ENCODE measurements at places on chromosomes 12 and 14.

- no peak overlapping the region for H3K27ac ChIP-seq
- no peaks in the 10 kb centered on the region for H3K36me3 ChIP-seq
- H3K4me3 ChIP-seq, result no peak overlapping the region
- H3K27me3 ChIP-seq, result no peaks in the 10 kb centered on the region
- H3K4me1 ChIP-seq, result no peaks in the 10 kb centered on the region
Observed at GRCh38 chr14:83520837-83521236, 1987.2 kb upstream of the SEL1L start.

DNA sequence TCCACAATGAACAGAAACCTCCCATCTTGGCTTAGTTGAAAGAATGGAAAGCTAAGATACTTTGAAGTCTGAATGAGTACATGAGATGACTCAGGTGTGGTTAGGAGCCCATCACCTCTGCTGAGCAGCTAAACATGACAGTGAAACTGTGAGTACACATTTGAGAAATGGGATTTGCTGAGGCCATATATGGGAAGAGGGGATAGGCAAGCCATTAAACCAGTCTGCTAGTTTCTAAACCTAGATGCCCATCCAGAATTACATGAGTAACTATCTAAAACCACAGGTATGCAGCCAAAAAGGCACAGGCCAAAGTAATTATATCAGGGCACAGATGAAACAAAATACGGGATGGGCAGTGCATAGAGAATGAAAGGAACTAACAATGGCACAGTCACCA is 41.2 kb downstream of the NKX2-1 start:
- no peak overlapping the region for H3K4me3 ChIP-seq
- no peaks in the 10 kb centered on the region for H3K4me1 ChIP-seq
- no peaks in the 10 kb centered on the region for H3K36me3 ChIP-seq
- DNase-seq, result no peak
- no peaks in the 10 kb centered on the region for H3K27me3 ChIP-seq

- H3K27me3 ChIP-seq, result no peaks in the 10 kb centered on the region
- no peak overlapping the region for H3K27ac ChIP-seq
- DNase-seq, result no peak
- no peak overlapping the region for H3K4me3 ChIP-seq
Observed at GRCh38 chr12:102376181-102376747, 104.1 kb downstream of the IGF1 start.

DNA sequence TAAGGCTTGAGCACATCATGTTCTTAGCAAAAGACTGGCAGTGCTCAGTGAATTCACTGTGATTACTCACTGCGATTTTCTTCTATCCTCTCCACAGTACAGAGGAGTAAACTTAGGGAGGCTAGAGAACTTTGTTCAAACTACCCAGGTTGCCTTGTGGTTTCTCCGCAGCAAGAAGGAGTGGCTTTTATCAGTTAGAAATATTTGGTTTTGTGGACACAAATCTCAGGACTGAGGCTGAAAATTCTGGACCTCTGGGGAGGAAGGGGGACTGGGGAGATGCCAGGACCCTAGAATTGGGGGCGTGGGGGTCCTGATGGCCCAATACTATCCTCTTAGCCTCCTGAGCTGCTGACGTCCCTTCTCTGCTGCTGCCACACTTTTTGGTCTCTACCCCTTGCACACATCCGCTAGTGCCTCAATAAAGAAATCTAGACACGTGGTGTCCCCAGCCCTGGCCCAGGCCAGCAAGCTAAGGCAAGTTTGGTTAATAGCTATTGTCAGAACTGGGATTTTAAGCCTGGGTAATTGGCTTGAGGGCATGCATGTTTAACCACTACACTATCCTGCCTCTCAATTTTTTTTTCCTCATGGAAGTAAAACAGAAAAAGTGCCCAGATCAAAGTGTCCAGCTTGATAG is 842 bp downstream of the OAS2 start:
- no peaks in the 10 kb centered on the region for H3K36me3 ChIP-seq
- peak; percentile 36 for DNase-seq
- H3K27ac ChIP-seq, result peak overlapping the region; percentile 95
- peak overlapping the region; percentile 97 for H3K4me3 ChIP-seq

GRCh38 chr12:90585640-90586304 is 369.2 kb downstream of the CCER1 start:
- no peaks in the 10 kb centered on the region for H3K27me3 ChIP-seq
- H3K4me1 ChIP-seq, result no peaks in the 10 kb centered on the region
- H3K36me3 ChIP-seq, result no peaks in the 10 kb centered on the region
- DNase-seq, result no peak

DNA sequence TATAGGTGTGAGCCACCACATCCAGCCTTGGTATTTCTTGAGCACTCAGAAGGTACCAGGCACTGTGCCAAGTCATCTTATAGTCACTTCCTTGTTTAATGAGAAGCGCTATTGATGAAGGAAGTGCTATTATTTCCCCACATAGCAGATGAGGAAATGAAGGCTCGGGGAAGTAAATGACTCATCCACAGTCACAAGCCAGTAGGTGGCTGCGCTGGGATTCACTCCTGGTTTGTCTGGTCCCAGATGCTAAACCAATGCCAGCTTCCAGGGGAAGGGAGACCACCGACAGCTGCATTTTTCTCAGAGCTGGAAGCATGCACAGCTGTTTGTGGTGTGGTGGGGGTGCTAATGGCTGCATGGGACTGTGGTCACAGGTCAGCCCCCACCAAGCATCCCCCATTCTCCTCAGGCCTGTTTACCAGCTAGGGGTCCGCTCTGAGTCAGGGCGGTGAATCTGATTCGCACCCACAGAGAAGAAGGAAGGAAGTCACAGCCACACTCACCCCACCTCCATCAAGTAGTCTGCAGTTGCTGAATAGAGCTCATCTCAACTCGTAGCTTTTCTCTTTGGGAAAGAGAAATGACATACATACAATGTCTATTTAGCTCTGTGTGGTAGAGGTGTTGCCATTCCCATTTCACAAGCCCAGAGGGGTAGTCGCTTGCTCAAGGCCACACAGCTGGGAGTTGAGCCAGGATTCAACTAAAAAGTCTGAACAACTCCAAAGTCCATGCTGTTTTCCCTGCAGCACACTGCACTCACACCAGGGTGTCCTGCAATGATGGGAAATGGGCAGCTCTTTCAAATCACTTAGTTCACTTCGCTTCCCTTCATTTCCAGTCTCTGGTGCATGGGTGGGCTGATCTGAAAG is 6.3 kb upstream of the LTBP2 start:
- peak overlapping the region; percentile 20 for H3K4me3 ChIP-seq
- H3K27ac ChIP-seq, result peak overlapping the region; percentile 88
- H3K4me1 ChIP-seq, result peaks cover 78% of the 10 kb centered on the region
- DNase-seq, result peak; percentile 55

- no peak overlapping the region for H3K4me3 ChIP-seq
- DNase-seq, result no peak
- H3K4me1 ChIP-seq, result no peaks in the 10 kb centered on the region
- peaks cover 13% of the 10 kb centered on the region for H3K27me3 ChIP-seq
- no peak overlapping the region for H3K27ac ChIP-seq
Observed at GRCh38 chr12:125377093-125377492, 311.9 kb downstream of the AACS start.

GRCh38 chr12:54364413-54364812 is at the start of gene GPR84:
TSS of gene GPR84 (minus strand) at chr12:54364486. CDS start at chr12:54363851, 635 bp downstream.
- H3K4me3 ChIP-seq, result no peak within 1 kb of the TSS
- H3K27ac ChIP-seq, result peak within 1 kb of the TSS; percentile 14
- H3K36me3 ChIP-seq, result no peaks in the 10 kb centered on the region

- no peaks in the 10 kb centered on the region for H3K36me3 ChIP-seq
- DNase-seq, result no peak
- no peaks in the 10 kb centered on the region for H3K4me1 ChIP-seq
- no peak overlapping the region for H3K4me3 ChIP-seq
- peaks cover 11% of the 10 kb centered on the region for H3K27me3 ChIP-seq
Observed at GRCh38 chr12:26135010-26135420, 10.2 kb upstream of the BHLHE41 start.

DNA sequence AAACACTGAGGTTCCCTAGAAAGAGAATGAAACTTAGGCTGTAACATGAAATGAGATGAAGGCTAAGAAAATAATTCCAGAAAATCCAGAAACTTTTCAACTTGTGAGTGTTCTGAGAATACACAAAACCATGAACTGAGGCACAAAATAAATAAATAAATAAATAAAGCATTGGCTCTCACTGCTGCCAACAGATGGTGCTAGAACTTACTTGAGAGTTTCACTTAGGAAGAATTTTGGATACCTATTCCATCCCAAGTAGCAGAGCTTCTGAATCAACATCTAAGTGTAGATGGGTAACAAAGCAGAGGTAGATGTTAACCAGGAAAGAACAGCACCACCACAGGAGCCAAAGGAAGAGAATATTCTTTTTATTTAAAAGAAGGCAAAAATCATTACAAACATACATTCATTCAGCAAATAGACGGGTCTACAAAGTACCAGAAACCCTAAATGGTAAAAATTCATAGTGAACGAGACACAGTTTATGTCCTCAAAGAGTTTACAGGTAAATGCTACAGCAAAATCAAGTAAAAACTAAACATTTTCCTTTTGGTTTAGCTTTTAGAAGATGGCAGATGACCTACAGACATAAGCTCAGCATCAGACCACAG is 16.7 kb downstream of the EPS8 start:
- no peak for DNase-seq
- H3K27ac ChIP-seq, result no peak overlapping the region
- no peaks in the 10 kb centered on the region for H3K27me3 ChIP-seq
- H3K4me1 ChIP-seq, result no peaks in the 10 kb centered on the region
- no peaks in the 10 kb centered on the region for H3K36me3 ChIP-seq

DNA sequence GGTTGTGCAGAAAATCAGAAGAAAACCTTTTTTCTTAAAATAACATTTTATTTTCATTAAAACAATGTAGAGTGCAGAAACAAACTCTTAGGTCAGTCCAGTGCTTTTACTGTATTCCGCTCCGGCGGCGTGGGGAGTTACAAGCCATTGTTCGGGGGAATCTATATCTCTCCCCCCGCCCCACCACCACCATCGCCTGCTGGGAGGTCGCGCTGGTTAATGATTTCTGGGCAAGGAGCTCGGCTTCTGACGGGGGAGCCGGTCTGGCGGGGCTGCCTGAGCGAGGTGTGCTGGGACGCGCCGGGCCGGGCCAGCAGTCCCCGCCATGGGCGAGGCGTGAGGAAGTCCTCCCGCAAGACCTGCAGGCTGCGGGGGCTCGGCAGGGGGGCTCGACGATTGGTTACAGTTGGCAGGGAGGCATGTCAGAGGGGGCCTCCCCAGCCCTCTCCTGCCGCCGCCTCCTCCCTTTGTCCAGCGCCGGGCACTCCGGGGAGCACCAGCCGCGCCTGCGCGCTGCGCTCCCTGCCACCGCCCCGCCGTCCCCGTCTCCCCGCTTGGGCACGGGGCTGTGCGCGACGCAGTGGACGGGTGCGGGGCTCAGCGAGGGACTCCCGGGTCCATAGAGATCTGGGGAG is 1.0 kb upstream of the DUSP6 start:
- peak overlapping the region; percentile 61 for H3K27ac ChIP-seq
- H3K4me3 ChIP-seq, result peak overlapping the region; percentile 67

DNA sequence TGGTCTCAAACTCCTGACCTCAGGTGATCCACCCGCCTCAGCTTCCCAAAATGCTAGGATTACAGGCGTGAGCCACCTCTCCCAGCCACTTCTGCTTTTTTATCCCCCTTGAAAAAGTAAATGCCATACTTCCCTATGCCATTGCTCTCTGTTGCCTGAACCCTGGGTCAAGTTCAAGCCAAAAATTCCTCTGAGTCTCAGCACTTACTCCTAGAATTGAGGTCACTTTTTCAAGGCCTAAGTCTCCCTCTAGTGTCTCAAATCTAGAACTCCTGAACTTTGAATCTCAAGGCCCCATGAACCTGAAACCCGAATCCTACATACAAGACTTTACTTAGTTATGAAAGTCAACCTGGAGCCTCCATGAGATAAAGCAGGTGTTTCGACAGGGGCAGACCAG is 1.4 kb upstream of the APOBEC1 start:
- no peak overlapping the region for H3K4me3 ChIP-seq
- H3K27ac ChIP-seq, result no peak overlapping the region
- no peak for DNase-seq
- H3K27me3 ChIP-seq, result no peaks in the 10 kb centered on the region
- H3K4me1 ChIP-seq, result no peaks in the 10 kb centered on the region
- H3K36me3 ChIP-seq, result no peaks in the 10 kb centered on the region
